Left ventricle myocardium inferior (tissue), 1 donor: ENCODE measurements at places on chromosomes 1 and 21.
A peak's percentile ranks its signal among the peaks of the same experiment; 100 is the strongest.

DNA sequence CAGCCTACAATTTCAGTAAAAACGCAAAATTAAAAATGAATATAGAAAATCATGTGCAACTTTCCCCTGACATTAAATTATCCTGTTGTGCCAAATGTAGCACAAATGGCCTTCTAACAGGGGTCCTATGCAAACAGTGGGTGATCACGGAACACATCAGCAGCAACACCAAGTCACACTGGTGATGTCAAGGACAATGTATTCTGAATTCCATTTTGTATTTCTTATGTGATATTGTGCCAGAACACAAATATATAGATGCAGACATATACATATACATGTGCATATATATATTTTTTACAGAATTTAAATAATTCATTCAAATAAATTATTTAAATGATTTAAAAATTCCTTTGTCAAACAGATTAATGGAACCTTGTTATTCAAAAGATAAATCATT lies 8.6 kb upstream of the ADGRL2 start:
- DNase-seq, result no peak

GRCh38 chr1:174367892-174368291 lies 79.9 kb upstream of the GPR52 start:
- peak; percentile 56 for DNase-seq

- no peak for DNase-seq
These were observed 23.8 kb upstream of the APP start for GRCh38 chr21:26194326-26194725.

GRCh38 chr1:15628003-15628402 lies 10.7 kb downstream of the DDI2 start:
- DNase-seq, result no peak

DNA sequence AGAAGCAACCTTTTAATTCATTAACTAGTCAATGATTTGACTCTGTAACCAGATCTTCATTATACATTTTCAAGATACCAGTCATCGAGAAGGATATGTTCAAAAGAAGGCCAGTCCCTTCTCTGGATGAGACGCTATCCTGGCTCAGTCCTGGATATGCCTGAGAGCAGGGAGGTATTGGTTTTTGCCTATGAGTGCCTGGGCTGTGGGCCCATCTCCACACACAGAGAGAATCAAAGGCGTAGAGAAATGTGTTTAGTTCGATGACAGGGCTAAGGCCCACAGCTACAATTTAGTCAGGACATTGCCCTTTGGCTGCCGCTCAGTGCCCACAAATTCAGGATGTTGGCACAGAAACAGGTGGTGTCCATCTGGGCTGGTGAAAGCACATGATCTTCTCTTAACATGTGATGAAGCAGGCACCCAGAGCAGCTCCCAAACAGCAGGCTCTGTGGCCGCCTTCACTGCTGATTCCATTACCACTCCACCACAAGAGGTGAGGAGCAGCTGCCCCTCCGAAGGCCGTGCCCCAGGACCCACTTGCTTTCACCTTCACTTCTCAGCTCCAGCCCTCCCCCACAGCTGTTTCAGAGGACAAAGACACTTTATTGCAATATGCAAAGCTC lies 24.7 kb downstream of the ACKR1 start:
- no peak for DNase-seq

DNA sequence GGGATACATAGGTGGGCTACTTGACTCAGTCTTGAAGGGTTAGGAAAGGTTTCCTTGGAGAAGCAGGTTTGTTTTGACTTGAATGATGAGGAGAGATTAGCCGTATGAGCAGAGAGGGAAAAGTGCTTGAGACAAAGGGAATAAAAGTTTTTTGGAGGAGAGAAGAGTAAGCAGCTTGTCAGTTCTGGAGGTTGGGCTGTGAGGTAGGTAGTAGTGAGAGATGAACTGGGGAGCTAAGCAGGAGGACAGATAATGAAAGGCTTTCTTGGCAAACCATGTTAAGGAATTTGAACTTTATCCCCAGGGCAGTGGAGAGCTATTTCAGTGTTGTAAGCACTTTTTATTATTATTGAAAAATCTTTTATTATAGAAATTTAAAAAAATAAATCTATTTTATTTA lies 3.6 kb downstream of the OSBPL9 start:
- DNase-seq, result no peak

DNA sequence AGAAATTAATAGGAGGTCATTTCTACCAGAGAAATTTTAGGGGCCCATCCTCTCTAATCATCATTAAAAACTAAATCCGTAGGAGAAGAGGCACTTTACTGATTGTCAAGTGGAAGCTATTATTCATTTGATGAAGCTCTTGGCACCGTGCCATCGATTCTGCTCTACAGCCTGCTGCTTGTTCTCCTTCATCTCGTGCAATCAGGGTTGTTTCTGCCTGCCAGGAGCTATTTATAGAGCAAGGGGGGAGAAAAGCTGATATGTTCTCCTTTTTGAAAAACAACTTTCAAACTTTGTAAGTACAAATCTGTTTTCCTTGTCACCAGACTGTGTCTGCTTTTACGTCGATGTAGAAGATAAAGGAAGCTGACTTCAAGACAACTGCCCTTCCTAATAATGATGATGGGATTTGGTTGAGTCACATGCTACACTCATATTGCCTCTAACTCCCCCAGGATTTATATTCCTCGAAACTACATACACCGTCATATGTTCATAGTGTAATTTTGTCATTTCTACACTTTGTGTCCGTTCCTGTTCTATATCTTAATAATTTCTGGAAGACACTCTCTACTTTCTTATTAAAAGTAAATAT lies 169.6 kb upstream of the LHX8 start:
- DNase-seq, result no peak
